ENCODE measurements at places on chromosomes 7 and 10. TPM values are rescaled to one million over a fixed set of nuclear protein-coding genes. Genes with fewer than 3 reads are reported as not detected.

GRCh38 chr10:118511711-118512110, 83.7 kb downstream of the PRLHR start:
- no peak for DNase-seq

GRCh38 chr7:92609921-92610518, 19.8 kb upstream of the FAM133B start:
- no peak for DNase-seq

- DNase-seq = no peak
These were observed 157.3 kb upstream of the NPVF start for GRCh38 chr7:25385506-25386136.

DNA sequence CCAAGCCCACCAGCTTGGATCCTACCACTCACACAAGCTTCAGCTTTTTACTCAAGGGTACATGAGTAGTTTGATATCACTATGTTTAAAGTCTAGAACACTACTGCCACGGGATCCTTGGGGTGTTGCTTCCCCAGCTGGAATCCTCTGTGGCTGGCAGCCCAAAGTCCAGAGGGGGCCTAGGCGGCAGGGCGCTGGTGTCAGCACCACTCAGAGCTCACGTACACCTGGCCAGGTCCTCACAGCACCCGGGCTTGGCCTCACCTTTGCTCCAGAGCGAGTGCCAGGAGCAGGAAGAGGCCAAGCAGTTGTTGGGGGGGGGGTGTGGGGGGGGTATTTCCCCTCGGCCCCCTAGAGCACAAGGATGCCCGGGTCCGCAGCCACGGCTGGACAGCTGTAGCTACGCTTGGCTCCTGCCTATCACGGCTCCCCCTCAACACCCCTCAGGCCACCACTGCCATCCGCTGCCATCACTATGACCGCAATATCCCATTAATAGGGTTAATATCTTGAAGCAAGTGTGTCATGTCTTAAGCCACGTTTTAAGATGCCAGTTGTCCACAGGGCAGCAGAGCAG, 17.0 kb downstream of the ZDHHC6 start:
- no peak for DNase-seq

DNA sequence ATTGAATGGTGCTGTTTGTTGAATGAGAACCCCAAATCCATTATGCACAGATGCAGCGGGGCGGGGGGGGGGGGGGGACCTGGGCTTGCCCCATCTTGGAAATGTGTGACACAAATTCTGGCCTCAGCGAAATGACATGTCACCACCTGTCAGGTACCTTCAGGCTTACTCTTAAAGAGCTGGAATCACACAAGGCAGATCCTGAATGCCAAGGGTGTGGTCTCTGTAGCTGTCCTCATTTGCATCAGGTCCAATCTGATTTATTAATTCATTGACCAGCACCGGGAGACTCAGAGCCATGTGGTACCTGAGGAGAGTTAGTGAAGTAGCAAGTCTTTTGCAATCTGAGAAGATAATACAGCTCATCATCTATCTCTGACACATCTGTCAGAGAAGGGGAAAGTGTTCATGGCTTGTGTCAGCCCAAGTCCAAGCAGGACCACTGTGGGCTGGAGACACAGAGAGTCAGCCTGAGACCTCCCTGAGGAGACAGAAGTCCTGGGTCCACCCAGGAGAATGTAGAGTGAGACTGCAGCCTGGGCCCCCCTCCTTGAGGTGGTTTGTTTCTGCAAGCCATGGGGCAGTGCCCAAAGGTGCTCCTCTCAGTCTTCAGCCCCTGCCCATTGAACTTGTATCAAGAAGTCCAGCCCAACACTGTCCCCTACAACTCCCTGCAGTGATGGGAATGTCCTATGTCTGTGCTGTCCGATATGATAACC, 46.7 kb downstream of the ADCYAP1R1 start:
- no peak for DNase-seq

- no peak for DNase-seq
These were observed 128.6 kb downstream of the RNF216 start for GRCh38 chr7:5652829-5653228.

DNA sequence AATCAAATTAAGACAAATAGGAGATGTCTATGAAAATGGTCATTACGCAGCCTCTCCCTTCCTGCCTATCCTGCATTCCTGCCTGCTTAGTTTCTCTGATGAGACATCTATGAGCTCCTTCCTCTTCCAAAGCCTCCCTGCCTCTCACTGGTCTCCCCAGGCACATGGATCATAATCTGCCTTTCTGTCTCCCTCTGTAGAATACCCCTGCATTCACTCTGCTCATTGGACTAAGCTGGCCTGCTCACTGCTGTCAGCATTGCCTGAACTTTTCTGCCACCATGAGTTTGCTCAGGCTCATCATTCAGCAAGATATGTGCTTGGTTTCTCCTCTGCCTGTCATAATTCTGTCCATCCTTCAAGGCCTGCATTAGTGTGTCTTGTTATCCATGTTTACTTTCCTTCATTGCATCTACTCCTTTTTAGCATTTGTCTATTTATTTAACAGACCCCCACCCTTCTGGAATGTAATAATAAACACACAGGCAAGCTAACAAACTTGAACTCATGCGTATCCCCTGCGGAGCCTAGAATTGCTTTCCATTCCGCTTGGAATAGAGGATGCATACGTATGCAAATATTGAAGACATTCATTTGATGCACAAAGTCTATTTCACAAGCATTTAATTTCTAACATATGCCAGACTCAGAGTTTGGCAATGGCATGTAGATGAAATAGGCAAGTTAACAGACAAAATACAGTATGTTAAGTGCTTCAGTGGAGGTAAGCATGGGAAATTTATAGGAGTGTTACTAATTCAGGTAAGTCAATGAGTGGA, 88.3 kb downstream of the PTPRZ1 start:
- no peak for DNase-seq

DNA sequence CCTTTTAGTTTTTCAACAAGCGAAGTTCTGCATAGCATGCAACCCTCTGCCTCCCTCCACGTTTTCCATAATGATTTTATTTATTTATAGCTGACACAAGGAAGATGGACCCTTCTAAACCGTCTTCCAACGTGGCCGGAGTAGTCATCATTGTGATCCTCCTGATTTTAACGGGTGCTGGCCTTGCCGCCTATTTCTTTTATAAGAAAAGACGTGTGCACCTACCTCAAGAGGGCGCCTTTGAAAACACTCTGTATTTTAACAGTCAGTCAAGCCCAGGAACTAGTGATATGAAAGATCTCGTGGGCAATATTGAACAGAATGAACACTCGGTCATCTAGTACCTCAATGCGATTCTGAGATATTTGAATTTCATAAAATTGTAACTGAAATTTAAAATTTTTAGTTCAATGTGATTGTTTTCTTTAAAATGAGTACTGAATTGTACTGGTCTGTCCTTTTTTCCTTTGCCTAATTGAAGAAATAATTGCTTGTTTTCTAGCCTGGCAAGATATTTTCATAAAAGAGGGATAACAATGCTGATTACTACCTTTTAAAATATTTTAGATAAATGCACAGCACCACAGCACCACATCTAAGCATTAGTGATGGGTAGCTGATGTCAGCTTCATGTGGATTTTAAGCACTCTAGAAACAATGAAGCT, 41.5 kb upstream of the SLC39A12 start:
- DNase-seq = peak; percentile 61

DNA sequence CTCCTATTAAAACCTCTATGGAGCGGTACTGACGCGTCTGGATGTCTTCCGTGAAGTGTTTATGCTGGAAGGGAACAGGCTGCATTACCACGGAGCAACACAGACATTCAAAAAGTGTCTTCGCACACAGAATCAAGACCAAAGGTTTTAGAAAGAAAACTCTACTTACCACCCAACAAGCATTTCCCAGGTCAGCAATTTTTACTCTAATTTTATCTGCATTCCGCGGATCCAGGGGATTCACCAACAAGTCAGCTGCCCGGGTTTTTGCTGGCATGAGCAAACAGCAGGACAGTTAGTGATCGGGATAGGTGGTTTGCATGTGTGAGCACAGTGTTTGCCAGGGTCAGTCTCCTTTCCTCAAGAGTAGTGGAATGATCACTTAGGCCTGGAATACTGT, 118.8 kb downstream of the KMT2E start:
- DNase-seq = no peak

- DNase-seq = peak; percentile 74
These were observed 225.2 kb upstream of the PRSS58 start for GRCh38 chr7:142482891-142483658.

GRCh38 chr10:13006037-13006436, 4.5 kb upstream of the CCDC3 start:
- DNase-seq = no peak

- peak; percentile 60 for DNase-seq
These were observed 32.8 kb upstream of the SFTPD start for GRCh38 chr10:79981450-79982361.

DNA sequence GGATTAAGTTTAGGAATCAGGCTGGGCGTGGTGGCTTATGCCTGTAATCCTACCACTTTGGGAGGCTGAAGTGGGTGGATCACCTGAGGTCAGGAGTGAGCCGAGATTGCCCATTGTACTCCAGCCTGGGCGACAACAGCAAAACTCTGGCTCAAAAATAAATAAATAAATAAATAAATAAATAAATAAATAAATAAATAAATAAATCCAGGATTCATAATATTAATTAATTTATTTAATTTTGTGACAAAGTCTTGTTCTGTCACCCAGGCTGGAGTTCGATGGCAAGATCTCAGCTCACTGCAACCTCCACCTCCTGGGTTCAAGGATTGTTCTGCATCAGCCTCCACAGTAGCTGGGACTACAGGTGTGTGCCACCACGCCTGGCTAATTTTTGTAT, 4.2 kb downstream of the SUGCT start:
- no peak for DNase-seq

DNA sequence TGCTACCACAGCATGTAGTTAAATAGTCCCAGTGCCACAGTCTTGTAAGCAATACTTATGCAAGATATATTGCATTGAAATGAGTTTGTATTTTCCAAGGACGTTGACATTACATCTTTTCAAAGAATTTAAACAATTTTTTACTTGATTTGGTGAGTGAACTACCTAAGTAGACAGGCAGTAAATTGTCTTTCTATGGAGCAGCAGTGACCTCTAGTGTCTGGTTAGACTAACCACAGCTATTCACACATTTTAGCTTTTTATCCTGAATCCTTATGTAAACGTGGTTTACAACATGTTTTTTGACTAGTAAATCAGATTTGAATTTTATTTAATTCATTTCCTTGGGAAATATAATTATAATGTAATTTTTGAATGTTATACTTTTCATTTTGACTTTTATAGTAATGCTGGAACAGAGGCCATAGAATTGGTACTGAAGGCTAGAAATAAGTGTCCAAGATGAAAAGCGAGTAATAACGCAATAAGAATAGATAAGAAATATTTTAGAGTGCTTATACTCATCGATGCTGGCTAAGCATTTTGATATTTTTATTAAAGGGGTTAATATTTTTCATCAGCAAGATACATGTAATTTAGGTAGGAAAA, 5.6 kb downstream of the LRRTM3 start:
- no peak for DNase-seq

- no peak for DNase-seq
These were observed 179.3 kb upstream of the CSTF2T start for GRCh38 chr10:51878695-51879094.

DNA sequence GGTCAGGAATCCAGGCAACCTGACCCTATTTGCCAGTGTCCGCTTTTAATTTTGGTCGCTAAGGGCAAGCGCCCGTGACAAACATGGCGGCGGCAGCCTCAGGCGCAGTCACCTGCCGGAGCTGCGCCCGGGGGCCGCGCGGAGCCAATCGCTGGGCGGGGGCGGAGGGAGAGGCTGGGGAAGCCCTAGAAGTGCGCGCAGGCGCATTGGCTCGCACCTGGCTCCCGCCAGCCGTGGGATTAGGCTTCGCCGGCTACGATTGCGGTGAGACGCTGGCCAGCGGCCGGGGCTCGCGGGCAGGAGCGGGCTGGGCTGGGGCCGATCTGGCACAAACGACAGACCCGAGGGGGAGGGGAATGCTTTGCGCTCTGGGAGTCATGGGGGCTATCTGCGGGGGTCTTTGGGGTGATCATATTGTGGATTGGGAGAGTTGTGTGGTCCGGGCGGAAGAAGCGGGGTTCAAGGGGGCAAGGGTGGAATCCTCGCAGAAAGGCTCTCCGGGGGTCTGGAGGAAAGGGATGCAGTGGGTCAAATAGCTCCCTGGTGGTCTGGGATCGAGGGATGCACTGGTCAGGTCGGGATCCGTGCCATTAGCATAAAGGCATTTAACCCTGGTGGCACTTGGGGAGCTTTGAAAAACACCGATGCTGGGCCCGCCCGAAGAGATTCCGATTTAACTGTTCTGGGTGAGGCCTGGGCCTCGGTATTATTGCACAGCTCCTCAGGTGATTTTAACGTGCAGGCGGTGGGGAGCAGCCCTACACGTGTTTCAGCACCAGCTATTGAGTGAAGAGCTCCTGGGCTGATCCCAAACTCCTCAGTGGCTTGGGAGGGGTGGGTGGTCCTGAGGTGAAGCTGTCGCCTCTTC, 10.1 kb upstream of the C10orf95 start:
- peak; percentile 95 for DNase-seq

The ATXN7L1 gene
- 15.1 TPM for total RNA-seq

The FOXK1 gene
- 29.6 TPM for total RNA-seq

The TMEM184A gene
- total RNA-seq = 54.3 TPM

The NANOS1 gene
- 0.30 TPM for total RNA-seq

The ELFN1 gene
- 0.40 TPM for total RNA-seq

The CYP2E1 gene
- total RNA-seq = 0.90 TPM

The PLAC9 gene
- total RNA-seq = 3.9 TPM

The MBL2 gene
- not detected for total RNA-seq

The VPS50 gene
- 27.2 TPM for total RNA-seq

The LRRC18 gene
- not detected for total RNA-seq

Data from colonic mucosa (tissue), 4 donors.